ENCODE measurements at places on chromosomes 5 and 9.

GRCh38 chr5:139662617-139663016, 14.5 kb downstream of the CXXC5 start:
- no peak for DNase-seq

- no peak for DNase-seq
These were observed 57.1 kb upstream of the CER1 start for GRCh38 chr9:14779566-14780022.

- DNase-seq: no peak
These were observed 507.8 kb upstream of the NMUR2 start for GRCh38 chr5:152912924-152913323.

- no peak for DNase-seq
These were observed 447.8 kb downstream of the PLK2 start for GRCh38 chr5:58012102-58012501.

DNA sequence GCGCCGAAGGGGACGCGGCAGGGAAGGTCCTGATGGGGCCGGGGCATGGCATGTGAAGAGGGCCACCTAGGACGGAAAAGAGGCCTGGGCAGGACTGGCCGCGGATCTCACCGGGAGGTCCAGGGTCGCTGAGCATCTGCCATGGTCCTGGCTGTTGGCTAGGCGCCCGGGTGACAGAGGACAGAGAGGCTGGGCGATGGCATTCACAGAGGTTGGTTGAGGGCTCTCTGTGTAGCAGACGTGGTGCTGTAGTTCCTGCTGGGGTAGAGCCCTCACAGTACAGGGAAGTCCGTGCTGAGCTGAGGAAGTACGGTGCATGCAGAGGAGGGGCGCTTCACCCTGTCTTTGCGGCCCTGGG, 427 bp downstream of the PCYOX1L start:
- DNase-seq: no peak

GRCh38 chr9:117643288-117643654, 60.9 kb upstream of the TLR4 start:
- no peak for DNase-seq

Measured in cortex of kidney (tissue), 1 donor.